ENCODE measurements at places on chromosomes 3 and 15. TPM values are rescaled to one million over a fixed set of nuclear protein-coding genes. Genes with fewer than 3 reads are reported as not detected.
A peak's percentile ranks its signal among the peaks of the same experiment; 100 is the strongest.

The DUSP7 gene
- polyA plus RNA-seq = 8.8 TPM

The CACNA2D3 gene
- 0.72 TPM for polyA plus RNA-seq

DNA sequence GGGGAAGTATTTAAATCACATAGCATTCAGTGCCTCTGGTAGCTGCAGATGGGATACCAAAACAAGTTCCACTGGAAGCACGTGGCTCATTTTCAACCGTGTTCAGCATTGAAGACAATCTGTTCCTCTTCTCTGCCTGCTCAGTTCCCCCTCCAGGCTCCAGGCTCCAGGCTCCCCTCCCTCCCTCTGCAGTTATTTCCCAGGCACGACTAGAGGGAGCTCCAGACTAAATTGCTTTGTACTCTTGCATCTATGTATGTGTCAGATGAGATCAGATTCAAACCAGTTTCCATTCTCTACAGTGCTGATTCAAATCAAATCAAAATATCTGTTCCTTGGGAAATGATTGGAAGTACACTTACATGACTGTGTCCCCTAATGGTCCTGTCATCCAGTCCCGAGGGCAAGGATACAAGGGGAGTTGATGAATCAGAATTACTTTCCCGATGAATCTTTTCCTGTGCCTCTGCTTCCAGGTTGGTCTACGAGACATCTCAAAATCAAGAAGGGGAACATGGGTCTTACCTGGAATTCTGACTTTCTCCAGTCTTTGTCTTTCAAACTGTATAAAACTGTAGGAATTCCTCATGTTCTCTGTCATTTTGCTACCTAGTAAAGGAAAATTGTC lies 600.5 kb downstream of the EDEM1 start:
- DNase-seq = no peak

GRCh38 chr15:73264881-73265280 lies 103.9 kb downstream of the HCN4 start:
- DNase-seq = no peak

GRCh38 chr15:42650208-42651066 lies 75.0 kb downstream of the STARD9 start:
- DNase-seq = no peak

DNA sequence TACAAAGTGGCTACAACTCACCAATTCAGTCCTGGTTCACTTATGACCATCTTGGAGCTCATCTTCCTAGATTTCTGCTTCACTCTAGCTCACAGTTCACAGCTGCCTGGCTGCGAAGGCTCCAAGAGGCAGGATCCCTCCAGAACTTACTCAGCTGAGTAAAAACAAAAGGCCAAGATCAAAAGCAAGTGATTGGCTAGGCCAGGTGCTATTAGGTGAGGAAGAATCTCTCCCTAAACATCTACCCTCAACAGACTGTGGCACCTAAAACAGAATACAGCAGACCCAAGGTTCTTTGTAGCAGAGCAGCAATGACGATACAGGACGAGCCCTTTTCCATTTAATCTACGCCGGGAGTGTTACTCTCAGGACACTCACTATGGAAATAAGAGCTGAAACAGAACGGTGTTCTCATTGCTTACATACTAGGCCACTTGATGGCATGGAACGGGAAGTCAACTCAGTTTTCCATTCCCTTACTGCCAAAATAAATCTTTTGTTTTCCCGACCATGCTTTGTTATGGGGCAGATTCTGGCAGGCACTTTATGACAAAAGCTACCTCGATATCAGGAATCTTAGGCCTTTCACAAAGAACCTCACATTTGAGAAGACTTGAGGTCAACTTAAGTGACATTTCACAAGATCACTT lies 901 bp downstream of the ICE2 start:
- DNase-seq = no peak

DNA sequence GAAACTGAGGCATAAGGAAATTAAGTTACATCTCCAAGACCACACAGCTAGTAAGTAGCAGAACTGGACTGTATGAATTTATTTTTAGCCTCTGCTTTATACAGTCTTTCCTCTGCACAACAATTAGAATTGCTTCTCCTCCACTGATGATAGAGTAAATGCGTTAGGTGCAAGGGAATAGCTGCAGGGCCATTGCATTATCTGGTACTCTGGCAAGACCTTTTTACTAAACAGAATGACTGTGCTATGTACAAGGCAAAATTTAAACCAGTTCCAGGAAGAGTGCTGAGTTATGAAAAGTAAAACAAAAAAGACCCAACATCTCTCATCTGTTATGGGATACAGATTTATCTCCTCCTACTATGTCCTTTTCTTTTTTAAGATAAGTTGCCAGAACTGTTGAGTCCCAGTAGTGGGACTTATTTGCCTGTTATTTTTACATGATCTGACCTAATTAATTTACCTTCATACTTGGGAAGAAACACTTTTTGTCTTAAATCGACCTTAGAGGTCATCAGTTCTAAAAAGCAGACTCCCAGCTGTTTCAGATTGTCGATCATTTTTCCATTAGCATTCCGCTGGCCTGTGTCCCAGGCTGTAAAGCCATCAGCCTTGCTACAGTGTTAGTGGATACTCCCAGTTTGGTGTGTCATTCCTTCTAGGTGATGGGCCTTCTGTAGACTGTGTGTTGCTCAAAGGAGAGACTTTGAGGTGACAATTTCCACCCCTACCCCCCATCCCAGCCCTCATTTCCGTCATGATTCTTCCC lies 147.5 kb upstream of the NUDT16 start:
- DNase-seq = no peak

DNA sequence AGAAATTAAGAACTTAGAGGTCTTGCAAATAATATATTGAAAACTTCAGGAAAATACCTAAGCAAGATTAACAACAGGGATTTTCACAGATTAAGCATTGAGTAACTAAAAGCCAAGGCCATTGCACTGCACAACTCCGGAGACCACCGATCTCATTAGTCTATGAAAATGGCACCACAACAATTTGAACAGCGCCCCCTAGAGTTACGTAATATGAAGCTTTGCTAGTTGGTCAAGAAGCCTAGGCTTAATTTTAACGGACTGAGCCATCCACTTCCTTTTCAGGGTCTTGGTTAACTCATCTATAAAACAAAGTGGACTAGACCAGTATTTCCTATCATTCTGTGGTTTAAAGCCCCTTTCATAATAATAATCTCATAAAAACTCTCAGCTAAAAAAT lies 24.8 kb downstream of the TMEM212 start:
- no peak for DNase-seq

GRCh38 chr15:63942486-63943365 lies 103.6 kb downstream of the DAPK2 start:
- no peak for DNase-seq

- DNase-seq = no peak
These were observed 397.5 kb upstream of the ATP10A start for GRCh38 chr15:26260517-26261133.

- no peak for DNase-seq
These were observed 5.1 kb upstream of the ANKRD63 start for GRCh38 chr15:40287968-40288367.

DNA sequence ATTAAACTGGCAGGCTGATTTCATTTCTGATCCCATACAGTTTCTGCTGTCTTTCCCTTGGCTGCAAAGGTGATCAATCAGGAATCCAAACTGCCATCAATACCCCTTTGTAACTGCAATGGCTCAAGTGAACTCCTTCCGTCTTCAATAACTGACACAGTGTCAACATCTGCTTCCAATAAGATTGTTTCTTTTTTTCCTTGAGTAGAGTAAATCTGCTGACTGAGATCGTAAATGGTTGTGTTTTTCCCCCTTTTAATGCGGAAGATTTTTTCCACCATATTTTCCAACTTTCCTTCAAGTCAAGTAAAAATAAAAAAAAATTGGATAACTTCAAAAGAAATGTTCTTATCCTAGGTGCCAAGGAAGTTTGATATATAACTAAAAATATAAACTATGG lies 48.7 kb downstream of the VGLL3 start:
- DNase-seq = no peak

DNA sequence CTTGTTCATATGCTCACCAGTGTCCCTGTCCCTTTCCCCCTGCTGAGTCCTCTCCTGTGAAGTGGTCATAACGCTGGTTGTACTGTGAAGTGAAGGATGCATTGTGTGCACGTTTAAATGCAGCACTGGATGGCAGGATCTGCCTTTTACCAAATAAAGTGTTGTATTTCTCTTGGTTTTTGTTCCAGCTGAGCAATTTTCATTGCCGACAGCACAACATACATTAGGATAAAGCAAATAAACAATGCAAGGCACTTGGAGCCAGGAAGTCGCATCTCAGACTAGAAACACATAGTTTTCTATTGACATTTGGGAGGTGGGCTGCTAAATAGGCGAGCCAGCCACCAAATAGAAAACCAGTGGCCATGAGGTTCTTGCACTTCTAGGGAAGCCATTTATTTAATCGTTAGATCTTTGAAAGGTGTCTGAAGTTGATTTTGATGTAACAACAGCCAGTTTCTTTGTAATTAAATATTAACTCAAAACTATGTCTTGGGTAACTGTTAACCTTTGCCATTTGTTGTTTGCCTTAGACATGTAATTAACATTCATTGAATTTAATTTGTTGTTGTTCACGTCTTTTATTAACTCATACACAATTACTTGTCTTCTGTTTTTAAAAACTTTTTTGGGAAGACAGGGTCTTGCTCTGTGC lies 185.3 kb downstream of the FNDC3B start:
- no peak for DNase-seq

DNA sequence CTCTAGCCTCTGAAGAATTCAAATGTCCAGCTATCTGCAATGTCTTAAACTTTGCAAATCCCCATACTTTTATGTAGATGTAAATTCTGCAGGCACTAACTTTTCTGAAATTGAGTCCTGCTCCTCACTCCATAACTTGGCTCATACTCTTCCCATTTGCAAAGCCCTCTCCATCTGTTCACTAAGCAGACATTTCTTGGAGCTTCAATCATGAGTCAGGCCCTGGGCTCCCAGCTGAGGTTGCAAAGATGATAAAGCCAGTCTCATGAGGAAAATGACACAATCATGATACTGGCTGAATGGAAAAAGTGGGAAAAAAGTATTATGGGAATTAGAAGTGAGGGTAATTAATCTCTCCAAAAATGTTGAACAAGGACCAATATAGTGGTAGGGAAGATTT lies 507.6 kb downstream of the NR2F2 start:
- DNase-seq = no peak

DNA sequence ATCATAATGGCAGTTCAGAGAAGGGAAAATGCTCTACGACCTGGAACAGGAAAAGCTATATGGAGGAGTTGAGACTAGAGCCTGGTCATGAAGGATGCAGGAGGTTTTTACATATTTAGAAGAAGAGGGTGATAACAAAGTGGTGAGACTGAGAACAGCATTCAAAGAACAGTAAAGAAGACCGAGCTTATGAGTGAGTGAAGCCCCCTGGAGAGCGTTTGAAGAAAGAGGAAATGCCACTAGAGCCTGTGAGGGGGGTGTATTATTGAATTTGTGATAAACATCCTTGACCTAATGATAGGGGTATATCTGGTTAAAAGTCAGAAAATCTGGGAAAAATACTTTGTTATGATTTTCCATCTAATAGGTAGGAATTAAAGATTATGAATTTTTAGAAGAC lies 4.2 kb downstream of the PARP9 start:
- no peak for DNase-seq

- no peak for DNase-seq
These were observed 207.2 kb upstream of the GBE1 start for GRCh38 chr3:81968658-81969057.

DNA sequence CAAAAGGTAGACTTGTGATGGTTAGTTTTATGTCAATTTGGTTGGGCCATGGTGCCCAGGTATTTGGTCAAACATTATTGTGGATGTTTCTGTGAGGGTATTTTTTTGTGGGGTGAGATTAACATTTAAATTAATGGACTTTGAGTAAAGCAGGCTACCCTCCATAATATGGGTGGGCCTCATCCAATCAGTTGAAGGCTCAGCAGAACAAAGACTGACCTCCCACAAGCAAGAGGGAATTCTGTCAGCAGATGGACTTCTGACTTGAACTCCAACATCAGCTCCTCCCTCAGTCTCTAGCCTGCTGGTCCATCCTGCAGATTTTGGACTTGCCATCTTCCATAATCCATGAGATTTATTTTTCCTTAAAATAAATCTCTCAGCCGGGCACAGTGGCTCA lies 55.6 kb upstream of the BNC1 start:
- no peak for DNase-seq

- DNase-seq = no peak
These were observed 59.8 kb upstream of the MEX3B start for GRCh38 chr15:82105451-82106215.

- DNase-seq = no peak
These were observed 984 bp downstream of the FGF7 start for GRCh38 chr15:49423901-49424550.

- DNase-seq = peak; percentile 73
These were observed 36.8 kb downstream of the TRANK1 start for GRCh38 chr3:36907911-36908646.

GRCh38 chr3:159091936-159092335 lies 290.1 kb downstream of the MFSD1 start:
- no peak for DNase-seq

DNA sequence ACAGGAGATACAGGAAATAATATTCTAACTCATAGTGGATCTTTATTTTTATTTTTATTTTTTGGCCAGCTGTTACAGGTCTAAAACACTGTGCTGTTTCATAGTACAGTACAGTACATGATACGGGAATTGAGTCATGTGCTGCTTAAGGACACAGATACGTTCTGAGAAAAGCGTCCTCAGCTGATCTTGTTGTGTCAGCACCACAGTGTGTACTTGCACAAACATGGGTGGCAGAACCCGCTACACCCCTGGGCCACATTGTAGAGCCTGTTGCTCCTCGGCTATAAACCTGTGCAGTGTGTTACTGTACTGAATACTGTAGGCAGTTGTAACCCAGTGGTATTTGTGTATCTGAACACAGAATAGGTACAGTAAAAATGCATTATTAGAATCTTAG lies 183.4 kb downstream of the OR4M2 start:
- DNase-seq = no peak
